ENCODE measurements at places on chromosomes 5 and 9.

- no peaks in the 10 kb centered on the region for H3K36me3 ChIP-seq
- no peaks in the 10 kb centered on the region for H3K4me1 ChIP-seq
- H3K27me3 ChIP-seq: no peaks in the 10 kb centered on the region
- H3K27ac ChIP-seq: no peak overlapping the region
Observed at GRCh38 chr5:2451100-2451499, 300.4 kb downstream of the IRX2 start.

DNA sequence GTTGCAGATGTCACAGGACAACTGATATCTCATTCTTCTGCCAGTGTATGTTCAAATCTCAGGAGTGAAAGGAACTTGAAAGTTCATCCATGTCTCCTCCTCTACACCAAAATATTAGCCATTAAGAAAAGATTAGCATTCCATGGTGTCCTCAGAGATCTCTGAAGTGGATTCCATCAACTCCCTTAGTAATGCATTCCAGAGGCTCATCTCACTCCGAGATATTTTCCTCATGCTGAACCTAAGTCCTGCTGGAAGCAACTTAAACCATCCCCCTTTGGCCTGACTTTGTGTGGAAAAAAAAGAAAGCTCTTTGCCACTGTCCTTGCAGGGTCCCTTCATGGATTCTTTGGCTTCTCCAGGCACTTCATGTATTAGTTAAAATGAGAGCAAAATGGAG lies 155.7 kb upstream of the ZNF462 start:
- H3K27me3 ChIP-seq: no peaks in the 10 kb centered on the region
- DNase-seq: no peak
- no peak overlapping the region for H3K4me3 ChIP-seq
- no peaks in the 10 kb centered on the region for H3K4me1 ChIP-seq
- H3K36me3 ChIP-seq: no peaks in the 10 kb centered on the region
- H3K27ac ChIP-seq: no peak overlapping the region

DNA sequence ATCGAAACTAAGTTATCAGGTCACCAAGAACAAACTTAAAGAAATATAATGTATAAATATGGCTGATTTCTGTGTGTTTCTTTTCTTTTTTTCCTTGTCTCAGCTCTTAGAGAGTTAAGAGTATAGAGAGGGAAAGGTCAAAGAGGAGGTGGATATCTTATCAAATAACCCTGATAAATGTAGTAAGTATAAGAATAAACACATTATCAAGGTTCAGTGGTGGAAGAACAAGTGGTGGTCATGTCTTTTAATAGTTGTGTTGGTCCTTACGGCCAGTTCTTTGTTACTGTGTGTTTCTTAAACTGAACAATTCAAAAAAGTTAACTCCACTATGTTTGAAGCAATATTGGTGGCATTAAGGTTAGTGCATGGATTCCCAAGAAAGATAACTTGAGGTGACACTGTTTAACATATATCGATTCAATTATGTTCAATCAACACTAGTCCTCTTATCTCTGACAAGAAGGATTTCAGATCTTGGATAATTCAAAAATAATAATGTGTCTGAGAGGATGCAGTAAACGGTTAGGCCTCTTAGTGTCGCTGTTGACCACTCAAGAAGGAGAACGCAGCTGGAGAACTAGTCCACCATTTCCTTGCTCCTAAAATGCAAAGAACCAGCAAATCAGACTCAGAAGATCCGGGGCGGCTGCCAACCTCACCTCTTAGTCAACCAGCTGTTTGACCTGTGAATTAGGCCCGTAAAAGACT lies at the start of gene PCDHGA3:
TSS of gene PCDHGA3 (plus strand) at position 588 of the 711 bp plus-strand sequence. CDS start 205 bp downstream, outside the sequence.
- no peak within 1 kb of the TSS for H3K4me3 ChIP-seq
- no peak within 1 kb of the TSS for H3K27ac ChIP-seq
- DNase-seq: no peak
- peaks cover 54% of the 10 kb centered on the region for H3K27me3 ChIP-seq
- no peaks in the 10 kb centered on the region for H3K4me1 ChIP-seq

DNA sequence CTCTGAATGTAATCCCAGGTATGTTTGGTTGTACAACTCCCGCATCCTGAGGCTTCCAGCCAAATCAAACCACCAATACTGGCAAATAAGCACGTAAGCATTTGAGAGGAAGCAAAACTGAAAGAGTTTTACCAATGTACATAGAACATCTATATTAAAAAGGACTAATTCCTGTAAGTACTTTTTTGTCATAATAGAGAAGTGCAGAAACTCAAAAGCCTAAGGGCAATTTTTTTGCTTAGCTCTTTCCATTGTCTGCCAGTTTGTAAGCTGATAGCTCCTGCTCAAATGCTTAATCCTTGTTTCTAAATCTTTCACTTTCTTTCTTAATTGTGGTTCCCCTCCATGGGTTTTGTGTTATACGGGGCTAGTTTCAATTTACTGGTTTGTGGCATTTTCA lies 1151.8 kb downstream of the CDH12 start:
- no peaks in the 10 kb centered on the region for H3K4me1 ChIP-seq
- no peaks in the 10 kb centered on the region for H3K27me3 ChIP-seq
- DNase-seq: no peak
- no peak overlapping the region for H3K27ac ChIP-seq
- H3K4me3 ChIP-seq: no peak overlapping the region

DNA sequence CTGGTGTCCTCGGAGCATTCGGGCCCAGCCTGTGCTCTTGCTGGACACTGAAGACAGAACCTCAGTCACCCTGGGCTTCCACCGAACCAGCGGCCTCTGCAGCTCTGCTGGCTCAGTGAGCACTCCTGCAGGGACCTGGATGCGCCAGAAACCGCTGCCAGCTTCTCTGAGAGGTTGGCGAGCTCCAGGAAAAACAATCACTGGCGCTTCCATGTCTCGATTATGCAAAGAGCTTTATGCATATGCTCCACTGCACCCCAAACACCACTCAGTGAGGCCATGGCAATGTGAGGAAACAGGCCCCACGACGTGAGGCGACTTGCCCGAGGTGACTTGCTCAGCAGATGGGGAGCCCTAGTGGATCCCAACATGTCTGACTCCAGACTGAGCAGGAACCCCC lies 11.0 kb downstream of the PRDM12 start:
- H3K4me3 ChIP-seq: no peak overlapping the region
- H3K4me1 ChIP-seq: no peaks in the 10 kb centered on the region
- no peak overlapping the region for H3K27ac ChIP-seq
- DNase-seq: no peak
- peaks cover 13% of the 10 kb centered on the region for H3K27me3 ChIP-seq

- H3K27me3 ChIP-seq: no peaks in the 10 kb centered on the region
- H3K36me3 ChIP-seq: no peaks in the 10 kb centered on the region
Observed at GRCh38 chr5:58544195-58544594, 38.7 kb upstream of the RAB3C start.

- H3K27ac ChIP-seq: no peak overlapping the region
- H3K36me3 ChIP-seq: no peaks in the 10 kb centered on the region
- no peak for DNase-seq
- H3K4me3 ChIP-seq: no peak overlapping the region
- no peaks in the 10 kb centered on the region for H3K27me3 ChIP-seq
Observed at GRCh38 chr5:88895681-88896501, 12.9 kb upstream of the MEF2C start.

DNA sequence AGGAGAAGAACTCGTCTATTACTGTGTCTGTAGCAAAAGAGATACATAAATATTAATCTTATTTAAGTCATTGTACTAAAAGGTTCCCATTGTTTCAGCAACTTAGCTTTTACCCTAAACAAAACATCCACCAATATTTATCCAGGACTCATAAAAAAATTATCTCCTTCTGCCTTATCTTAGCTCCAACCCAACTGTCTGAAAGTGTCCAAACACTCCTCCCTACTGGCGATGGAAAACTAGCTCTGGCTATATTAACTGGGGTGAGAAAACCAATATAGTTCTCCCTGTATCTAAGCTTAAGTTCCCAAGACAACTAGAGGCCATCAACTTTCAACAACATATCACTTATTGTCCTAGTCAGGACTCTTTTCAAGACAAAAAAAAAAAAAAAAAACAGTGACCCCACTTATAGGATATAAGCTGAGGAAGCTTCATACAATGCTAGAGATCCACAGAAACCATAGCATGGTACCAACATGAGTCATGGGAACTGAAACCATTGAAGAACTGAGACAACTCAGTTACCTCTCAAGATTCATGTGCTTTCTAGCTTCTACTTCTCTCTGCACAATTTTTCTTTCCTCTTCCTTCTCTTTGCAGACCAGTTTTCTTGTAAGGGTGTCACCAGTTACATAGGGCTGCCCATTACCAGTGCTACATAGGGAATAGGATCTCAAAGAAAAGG lies 150.7 kb upstream of the RASA1 start:
- no peaks in the 10 kb centered on the region for H3K36me3 ChIP-seq
- peak; percentile 32 for DNase-seq
- no peak overlapping the region for H3K4me3 ChIP-seq
- no peaks in the 10 kb centered on the region for H3K27me3 ChIP-seq

GRCh38 chr9:81032030-81032572 lies 657.2 kb downstream of the TLE1 start:
- H3K36me3 ChIP-seq: no peaks in the 10 kb centered on the region
- DNase-seq: no peak
- H3K4me1 ChIP-seq: no peaks in the 10 kb centered on the region
- H3K27me3 ChIP-seq: no peaks in the 10 kb centered on the region

GRCh38 chr5:55633574-55634208 lies 78.4 kb downstream of the SLC38A9 start:
- no peak overlapping the region for H3K4me3 ChIP-seq
- H3K27ac ChIP-seq: no peak overlapping the region
- peaks cover 12% of the 10 kb centered on the region for H3K36me3 ChIP-seq
- no peaks in the 10 kb centered on the region for H3K27me3 ChIP-seq
- H3K4me1 ChIP-seq: no peaks in the 10 kb centered on the region

- no peak overlapping the region for H3K4me3 ChIP-seq
- H3K36me3 ChIP-seq: no peaks in the 10 kb centered on the region
- no peaks in the 10 kb centered on the region for H3K27me3 ChIP-seq
Observed at GRCh38 chr9:38326122-38326521, 66.4 kb upstream of the ALDH1B1 start.

GRCh38 chr9:84382720-84383119 lies 42.2 kb upstream of the SLC28A3 start:
- H3K36me3 ChIP-seq: no peaks in the 10 kb centered on the region
- H3K4me1 ChIP-seq: no peaks in the 10 kb centered on the region
- H3K27ac ChIP-seq: no peak overlapping the region
- H3K27me3 ChIP-seq: no peaks in the 10 kb centered on the region

GRCh38 chr5:129459777-129460671 lies at the start of gene ADAMTS19:
TSS of gene ADAMTS19 (plus strand) at chr5:129460298. CDS start at chr5:129460392, 94 bp downstream.
- no peak within 1 kb of the TSS for H3K27ac ChIP-seq
- no peaks in the 10 kb centered on the region for H3K36me3 ChIP-seq
- peaks cover 55% of the 10 kb centered on the region for H3K27me3 ChIP-seq
- H3K4me1 ChIP-seq: no peaks in the 10 kb centered on the region
- no peak for DNase-seq

DNA sequence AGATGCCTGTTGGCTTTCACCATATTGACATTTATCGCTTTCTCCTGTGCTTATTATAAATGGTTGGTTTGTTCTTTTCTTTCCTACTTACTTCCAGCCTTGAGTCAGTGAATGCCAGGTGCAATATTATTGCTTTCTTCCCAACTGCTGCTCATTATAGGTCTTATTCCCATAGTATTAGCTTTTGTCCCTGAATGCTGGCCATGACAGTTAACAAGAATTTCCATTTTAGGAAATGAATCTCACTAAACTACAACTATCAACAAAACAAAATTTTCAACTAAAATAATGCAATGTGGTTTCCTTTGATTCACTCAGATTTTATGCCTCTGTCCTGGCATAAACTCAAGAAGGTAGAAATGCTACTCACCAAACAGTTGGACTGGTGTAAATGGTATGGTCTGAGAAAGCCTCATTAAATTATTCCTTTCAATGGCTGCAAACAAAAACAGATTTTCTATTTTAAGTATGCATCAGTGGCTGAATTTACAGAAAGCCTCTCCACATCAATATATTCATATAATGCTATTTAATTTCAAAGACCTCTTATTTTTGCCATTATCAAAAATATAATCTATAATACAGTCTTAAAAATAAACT lies 145.4 kb downstream of the TRPM6 start:
- H3K4me1 ChIP-seq: no peaks in the 10 kb centered on the region
- H3K27ac ChIP-seq: no peak overlapping the region
- no peaks in the 10 kb centered on the region for H3K27me3 ChIP-seq
- H3K4me3 ChIP-seq: no peak overlapping the region

DNA sequence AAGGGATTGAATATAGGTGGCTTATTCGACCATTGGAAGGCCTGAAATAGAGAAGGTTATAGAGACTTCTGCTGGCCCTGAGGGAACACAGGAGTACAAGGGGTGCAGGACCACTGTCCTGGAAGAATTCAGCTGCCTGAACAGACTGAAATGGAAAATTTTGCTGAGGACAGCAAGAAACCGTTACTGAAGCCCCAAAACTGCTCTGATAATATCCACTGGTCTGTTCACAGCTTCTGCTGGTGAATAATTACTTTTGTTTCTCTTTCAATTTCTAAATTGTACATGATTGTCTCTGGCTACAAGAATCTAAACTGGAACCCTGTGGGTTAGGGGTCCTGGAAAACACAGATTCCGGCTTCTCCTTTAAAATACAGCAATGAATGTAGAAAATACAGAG lies 218.5 kb upstream of the CDH12 start:
- DNase-seq: no peak
- no peaks in the 10 kb centered on the region for H3K27me3 ChIP-seq
- H3K4me3 ChIP-seq: no peak overlapping the region
- H3K27ac ChIP-seq: no peak overlapping the region

GRCh38 chr5:102807878-102808502 lies 52.9 kb downstream of the PAM start:
- no peak overlapping the region for H3K27ac ChIP-seq
- no peaks in the 10 kb centered on the region for H3K27me3 ChIP-seq
- peaks cover 2% of the 10 kb centered on the region for H3K4me1 ChIP-seq
- no peak for DNase-seq
- no peaks in the 10 kb centered on the region for H3K36me3 ChIP-seq
- no peak overlapping the region for H3K4me3 ChIP-seq

GRCh38 chr5:38718771-38719391 lies 126.9 kb upstream of the OSMR start:
- no peaks in the 10 kb centered on the region for H3K27me3 ChIP-seq
- no peak for DNase-seq
- no peak overlapping the region for H3K27ac ChIP-seq

- no peaks in the 10 kb centered on the region for H3K36me3 ChIP-seq
- no peaks in the 10 kb centered on the region for H3K27me3 ChIP-seq
- no peak overlapping the region for H3K27ac ChIP-seq
- DNase-seq: no peak
- H3K4me3 ChIP-seq: no peak overlapping the region
- no peaks in the 10 kb centered on the region for H3K4me1 ChIP-seq
Observed at GRCh38 chr9:82334286-82334685, 345.7 kb downstream of the SPATA31D1 start.

DNA sequence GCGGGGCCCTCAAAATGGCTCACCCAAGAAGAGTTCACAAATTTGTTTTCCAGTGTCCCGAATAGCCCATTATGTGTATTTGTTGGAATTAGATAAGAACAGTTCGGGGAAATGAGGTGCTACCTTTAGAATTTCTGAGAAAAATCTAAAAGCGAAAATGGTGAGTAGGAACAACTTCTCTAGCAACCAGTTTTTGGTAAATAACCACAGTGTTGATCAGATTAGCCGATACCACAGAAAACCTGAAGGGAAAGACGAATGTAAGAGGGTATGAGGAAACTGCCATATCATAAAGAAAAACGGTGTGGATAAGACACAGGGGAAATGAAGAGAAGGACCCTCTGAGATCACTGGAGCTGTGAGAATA lies 31.0 kb downstream of the ADAM19 start:
- no peaks in the 10 kb centered on the region for H3K27me3 ChIP-seq
- H3K4me1 ChIP-seq: peaks cover 62% of the 10 kb centered on the region
- H3K4me3 ChIP-seq: no peak overlapping the region
- H3K36me3 ChIP-seq: no peaks in the 10 kb centered on the region
- H3K27ac ChIP-seq: no peak overlapping the region

Measured in CD14-positive monocyte (primary cell).